ENCODE measurements at places on chromosomes 6 and 20.

- no peak for DNase-seq
Measured at GRCh38 chr6:8860671-8861070, 425.3 kb upstream of the SLC35B3 start.

DNA sequence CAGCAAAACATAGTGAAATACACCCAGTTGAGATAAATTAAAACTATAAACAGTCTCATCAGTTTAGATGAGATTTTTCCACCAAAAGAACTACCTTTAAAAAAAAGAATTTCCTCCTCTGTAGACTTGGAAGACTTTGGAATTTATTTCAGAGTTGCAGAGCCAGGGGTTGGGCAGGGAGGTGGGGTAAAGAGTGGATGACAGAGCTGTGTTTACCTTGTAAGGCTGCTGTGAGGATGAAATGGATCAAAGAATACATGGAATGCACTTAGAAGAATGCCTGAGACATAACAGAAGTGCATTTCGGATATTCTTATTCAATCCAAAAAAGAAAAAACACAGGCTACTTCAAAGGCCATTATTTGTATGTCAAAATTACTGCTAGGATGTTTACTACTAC lies 6.4 kb upstream of the LY86 start:
- no peak for DNase-seq

- no peak for DNase-seq
Measured at GRCh38 chr6:133040803-133041419, 200.2 kb upstream of the EYA4 start.

GRCh38 chr6:41682056-41682477 lies 43.8 kb downstream of the MDFI start:
- peak; percentile 77 for DNase-seq

- no peak for DNase-seq
Measured at GRCh38 chr6:148313488-148313887, 29.1 kb upstream of the SASH1 start.

DNA sequence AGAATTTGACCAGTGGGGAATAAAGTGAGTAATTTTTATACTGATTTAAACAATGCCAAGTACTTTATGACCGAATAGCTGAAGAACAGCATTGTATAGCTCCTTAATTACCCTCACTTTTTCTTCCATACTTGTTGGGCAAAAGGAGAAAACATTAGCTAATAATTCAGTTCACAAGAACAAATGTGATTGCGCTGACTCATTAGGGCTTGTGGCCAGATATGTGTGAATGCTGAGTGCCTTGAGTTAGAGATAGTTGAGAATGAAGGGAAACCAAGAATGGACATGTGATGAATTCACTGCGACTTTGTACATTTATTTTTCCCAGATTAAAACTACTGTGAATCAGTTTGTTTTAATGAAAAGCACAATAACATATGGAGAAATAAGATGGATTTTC lies 669.4 kb downstream of the TFAP2A start:
- DNase-seq: no peak

DNA sequence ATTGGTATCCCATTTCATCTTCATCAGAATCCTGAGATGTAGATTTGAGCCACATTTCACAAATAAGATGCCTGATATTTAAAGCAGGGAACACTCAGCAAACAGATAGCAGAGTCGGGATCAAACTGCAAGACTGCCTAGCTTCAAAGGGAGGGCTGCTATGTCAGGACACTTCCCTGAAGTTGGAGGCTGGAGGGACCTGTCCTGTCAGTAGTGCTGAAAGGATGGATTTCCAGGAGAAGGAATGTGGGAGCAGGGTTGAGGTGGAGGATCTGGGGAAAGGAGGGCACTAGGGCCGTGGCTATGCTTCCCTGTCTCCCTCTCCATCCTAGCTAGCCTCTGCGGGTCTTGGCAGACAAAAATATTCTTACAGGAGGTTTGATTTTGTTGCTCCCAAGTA lies 32.2 kb downstream of the COX4I2 start:
- no peak for DNase-seq

- DNase-seq: no peak
Measured at GRCh38 chr20:61913423-61914225, 152.1 kb downstream of the TAF4 start.

DNA sequence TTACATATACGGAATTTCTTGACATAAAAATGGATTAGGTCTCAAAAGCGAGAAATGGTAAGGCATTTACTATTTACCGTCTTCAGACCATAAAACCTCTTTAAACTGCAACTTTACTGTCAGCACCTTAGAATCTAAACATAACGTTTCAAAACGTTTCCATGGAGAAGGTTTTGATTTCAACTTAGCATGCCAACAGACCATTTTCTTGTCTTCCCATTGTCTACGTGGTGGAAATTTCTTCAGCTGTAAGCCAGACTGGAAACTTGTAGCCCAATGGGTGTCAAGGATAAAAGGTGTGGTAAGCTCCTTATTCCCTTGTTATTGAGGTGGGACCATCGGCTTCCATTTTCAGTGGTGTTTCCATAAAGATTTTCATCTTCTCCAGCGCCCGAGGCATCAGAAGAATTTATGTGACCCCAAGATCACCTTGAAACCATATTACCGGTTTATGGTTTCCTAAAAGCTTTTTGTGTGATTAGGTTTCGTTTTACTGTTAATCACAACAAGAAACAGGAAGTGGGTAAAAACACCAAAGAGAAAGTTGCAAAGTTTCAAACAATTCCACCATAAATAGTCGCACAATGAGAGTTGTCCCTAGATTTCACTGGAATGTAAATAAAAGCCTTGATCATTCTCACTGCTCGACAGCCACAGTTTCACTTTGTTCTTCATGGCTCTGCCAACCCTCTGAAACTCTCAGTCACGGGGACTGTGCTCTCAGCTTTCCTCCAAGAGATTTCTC lies 63.0 kb upstream of the CD2AP start:
- no peak for DNase-seq

DNA sequence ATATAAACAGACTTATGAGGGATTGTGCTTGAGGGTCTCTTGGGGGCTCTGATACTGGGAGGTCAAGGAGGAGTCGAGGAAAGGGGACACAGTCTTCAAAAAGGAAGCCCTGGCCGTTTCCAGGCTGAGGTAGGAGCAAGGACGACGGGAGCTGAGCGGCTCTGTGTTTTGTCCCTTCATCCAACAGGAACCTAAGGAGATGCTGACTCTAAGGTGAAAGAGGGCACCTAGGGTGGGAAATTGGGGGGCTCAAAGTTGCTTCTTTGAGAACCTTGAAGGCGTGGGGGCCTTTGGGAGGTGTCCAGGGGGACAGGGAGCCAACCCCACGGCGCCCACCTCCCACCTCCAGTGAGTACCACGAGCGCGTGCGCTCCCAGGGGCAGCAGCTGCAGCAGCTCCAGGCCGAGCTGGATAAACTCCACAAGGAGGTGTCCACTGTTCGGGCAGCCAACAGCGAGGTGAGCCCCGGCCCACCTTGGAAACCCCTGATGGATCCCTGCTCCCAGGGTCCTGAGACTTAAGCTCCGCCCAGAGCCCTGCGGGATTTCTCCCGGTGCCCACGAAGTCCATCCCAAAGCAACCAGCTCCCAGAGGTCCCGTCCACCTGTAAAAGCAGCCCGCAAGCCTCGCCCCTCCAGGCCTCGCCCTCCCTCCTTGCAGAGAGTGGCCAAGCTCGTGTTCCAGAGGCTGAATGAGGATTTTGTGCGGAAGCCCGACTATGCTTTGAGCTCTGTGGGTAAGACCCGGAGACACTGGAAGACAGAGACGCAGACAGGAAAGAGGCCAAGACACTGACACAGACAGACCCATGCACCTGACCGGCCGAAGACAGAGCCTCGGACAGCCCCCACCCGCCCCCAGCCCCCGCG lies 2.9 kb downstream of the SPAG4 start:
- DNase-seq: peak; percentile 22

GRCh38 chr6:49570474-49571079 lies 20.1 kb downstream of the C6orf141 start:
- DNase-seq: no peak

DNA sequence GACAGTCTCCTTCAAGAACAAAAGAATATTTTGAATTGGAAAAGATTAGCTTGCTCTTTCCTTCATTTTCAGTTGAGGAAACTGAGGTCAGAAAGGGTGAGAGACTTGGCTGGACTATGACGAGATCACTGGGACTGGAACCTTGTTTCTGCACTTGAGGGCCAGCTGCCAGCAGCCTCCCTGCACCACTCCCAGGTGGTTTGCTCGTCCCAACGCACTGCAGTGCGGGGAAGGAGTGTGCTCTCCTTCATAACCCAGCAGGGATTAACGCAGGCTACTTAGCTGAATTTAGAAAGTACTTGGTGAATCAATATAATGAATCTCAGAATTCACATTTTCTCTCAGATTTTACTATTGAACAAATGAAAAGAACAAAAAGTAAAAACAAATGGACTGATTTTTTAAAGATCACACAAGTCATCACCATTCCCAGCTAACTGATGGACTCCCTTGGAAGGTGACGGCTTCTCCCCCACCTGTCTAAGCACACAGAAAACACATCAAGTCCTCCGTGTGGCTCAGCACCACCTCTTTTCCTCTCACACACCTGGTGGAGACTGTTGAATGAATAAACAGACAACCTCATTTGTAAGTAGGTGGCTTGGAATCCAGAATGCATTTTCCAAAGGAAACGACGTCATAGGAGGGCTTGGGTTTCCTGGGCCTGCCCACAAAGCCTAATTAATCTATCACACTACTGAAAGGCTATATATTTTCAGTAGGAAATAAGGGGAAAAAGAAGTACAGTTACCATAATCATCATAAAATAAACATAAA lies 121.0 kb downstream of the QRSL1 start:
- no peak for DNase-seq

GRCh38 chr20:31587545-31588389 lies 17.3 kb upstream of the ID1 start:
- DNase-seq: no peak

- no peak for DNase-seq
Measured at GRCh38 chr6:155038104-155038503, 43.0 kb downstream of the TIAM2 start.

- peak; percentile 48 for DNase-seq
Measured at GRCh38 chr6:25366903-25367545, 87.8 kb downstream of the CARMIL1 start.

DNA sequence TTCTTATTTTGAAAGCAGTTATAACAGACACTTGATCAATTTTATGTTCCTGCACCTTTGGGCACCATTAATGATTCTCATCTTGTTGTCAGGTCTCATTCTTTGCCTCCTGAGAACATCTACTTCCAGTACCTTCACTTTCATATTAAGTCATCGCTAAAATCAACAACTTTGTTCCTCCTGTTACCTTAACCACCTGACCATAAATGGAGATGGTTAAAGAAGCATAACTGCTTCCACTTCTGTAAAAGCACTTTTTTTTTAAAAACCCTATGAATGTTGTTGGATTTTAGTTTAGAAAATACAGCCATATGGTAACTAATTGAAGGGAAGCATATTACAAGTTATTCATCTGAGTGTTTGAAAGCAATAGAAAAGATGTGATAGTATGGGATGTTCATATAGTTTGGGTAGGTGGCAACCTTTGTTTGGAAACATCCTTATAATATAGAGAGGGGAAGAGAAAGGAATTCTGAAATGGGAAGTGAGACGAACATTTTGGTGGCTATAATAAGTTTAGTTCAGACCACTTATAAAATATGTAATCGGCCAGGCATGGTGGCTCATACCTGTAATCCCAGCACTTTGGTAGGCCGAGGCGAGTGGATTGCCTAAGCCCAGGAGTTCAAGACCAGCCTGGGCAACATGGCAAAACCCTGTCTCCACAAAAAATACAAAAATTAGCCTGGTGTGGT lies 53.9 kb downstream of the AFG1L start:
- no peak for DNase-seq

- DNase-seq: no peak
Measured at GRCh38 chr6:24454452-24454851, 34.9 kb downstream of the GPLD1 start.

DNA sequence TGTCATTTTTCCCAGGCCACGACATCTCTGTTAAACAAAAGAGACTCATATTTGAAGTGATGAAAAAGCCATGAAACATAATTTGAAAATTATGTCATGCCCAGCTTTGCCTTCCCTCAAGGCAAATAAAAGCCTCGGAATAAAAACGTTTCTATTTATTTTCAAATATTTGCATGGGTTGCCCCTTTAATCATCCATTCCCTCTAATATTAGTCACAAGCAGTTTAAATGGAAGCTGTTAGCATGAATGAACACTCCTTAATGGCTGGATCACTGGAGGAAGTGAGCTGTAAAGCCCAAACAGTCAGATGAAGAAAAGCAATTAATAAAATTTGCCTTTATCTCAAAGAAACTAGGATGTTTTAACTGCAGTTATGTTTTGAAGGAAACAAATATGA lies 69.3 kb upstream of the STMND1 start:
- no peak for DNase-seq

DNA sequence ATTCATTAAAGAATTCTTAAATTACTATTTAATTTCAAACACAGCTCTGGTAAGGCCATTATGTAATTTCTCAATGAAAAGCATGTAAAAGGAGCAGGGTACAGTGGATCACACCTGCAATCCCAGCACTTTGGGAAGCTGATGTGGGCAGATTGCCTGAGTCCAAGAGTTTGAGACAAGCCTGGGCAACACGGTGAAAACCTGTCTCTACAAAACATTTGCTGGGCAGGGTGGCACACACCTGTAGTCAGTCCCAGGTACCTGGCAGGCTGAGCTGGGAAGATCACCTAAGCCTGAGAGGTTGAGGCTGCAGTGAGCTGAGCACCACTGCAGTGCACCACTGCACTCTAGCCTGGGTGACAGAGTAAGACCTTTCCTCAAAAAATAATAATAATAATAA lies 37.4 kb downstream of the MDN1 start:
- no peak for DNase-seq

GRCh38 chr6:156859686-156860085 lies 82.5 kb downstream of the ARID1B start:
- no peak for DNase-seq
